ENCODE measurements at places on chromosomes 3 and 15.

DNA sequence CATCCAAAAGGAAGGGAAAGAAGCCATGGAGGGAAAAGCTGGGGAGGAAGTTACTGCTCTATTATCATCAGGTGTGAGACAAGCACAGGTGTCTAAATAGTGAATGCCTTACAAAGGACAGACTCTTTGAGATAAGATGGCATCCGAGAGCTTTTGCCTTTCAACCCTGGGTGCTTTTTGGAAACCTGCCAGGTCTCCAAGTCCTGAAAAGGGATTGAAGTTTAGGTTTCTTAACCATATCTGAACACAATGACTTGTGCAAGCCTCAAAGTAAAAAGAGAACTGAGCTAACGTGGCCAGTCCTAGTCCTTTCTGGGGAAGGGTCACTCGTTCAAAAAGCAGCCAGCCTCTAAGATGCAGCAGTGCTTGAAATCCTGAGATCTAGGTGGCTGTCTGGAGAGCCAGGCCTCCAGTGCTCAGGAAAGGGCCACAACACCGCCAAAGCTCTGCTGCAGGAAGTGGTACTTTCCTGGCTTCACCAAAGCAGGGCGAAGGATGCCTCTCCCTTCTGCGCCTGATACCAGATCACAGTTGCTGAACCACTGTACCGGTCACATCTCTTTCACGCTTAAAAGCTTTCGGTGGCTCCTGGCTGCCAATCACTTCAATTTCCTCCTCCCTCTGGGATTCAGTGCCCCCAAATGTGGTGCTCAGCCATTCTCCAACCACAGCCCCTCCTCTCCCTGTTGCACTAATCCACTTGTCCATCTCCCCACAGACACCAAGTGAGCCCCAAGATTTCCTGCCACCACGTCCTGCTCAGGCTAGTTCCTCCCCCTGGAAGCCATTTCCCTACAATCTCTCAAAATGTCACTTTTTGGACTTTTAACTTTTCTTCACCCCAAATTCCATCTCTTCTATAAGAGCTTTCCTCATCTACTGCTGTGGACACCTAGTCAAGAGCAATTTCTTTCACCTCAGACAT lies 104.1 kb upstream of the LPP start:
- no peak for DNase-seq

GRCh38 chr15:38611228-38611627 lies 46.6 kb upstream of the RASGRP1 start:
- no peak for DNase-seq

- no peak for DNase-seq
These were observed 99.1 kb downstream of the CLSTN2 start for GRCh38 chr3:140034058-140034457.

DNA sequence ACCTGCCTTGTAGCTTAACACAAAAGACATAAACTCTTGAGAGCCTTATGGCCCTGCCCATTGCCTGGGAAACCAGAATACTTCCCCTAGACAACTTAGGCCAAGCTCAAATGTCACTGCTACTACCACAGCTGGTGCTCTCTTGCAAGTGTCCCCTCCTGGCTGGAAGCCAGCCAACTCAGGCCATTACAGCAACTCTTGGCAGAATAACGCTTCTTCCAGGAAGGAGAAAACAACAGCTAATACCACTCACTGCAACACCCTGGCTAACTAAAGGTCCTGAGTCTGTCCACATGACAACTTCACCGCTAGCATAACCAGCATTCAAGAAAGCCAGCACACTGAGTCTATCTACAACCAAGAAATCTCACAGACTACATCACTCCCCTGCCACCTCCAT lies 5.1 kb upstream of the B4GALT4 start:
- DNase-seq: no peak

GRCh38 chr3:98529856-98530459 lies 1.8 kb upstream of the GPR15 start:
- DNase-seq: no peak
